ENCODE measurements at places on chromosomes 2 and 18. TPM values are rescaled to one million over a fixed set of nuclear protein-coding genes. Genes with fewer than 3 reads are reported as not detected.

GRCh38 chr2:30686000-30686399 is 121.2 kb downstream of the CAPN13 start:
- peak; percentile 38 for DNase-seq

- no peak for DNase-seq
These were observed 189.0 kb upstream of the SMAD7 start for GRCh38 chr18:49139766-49140165.

DNA sequence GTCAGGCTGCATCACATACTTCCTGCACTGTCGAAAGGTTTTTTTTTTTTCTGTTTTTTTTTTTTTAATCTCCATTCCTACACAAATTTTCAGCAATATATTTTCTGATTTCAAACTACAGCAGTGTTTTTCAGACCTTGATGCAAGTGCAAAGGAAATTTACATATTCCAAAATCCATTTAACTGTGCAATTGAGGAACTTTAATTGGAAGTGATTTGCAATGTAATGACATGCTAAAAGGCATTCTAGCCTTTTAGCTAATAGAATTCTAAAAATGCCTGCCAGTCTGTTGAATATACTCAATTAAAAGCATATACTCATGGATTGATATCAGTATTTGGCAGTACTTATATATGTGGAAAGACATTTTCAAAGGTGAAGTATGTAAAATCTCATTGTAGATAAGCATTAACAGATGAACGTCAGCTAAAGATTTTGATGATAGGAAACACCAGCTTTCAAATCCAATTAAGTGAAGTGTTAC is 210.5 kb downstream of the OTX1 start:
- no peak for DNase-seq

DNA sequence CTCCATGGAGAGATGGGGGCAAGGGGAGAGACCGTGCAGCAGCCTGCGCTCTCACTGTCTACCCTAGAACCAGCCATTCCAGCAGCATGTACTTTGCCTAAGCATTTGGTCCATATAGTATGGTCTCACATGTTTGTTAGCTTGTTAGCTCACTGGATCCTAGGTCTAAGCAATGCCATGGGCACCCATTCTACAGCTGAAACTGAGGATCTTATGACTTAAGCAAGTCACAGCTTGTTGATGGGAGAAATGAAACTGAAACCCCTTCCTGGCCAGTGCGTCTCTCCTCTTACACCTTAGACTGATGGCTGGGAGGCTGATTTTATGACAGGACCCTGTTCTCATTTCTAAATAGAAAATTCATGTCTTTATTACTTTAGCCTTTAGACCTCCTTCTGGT is 90.1 kb downstream of the EPAS1 start:
- DNase-seq: no peak

GRCh38 chr2:217520356-217521010 is 482.3 kb downstream of the TNS1 start:
- DNase-seq: no peak

DNA sequence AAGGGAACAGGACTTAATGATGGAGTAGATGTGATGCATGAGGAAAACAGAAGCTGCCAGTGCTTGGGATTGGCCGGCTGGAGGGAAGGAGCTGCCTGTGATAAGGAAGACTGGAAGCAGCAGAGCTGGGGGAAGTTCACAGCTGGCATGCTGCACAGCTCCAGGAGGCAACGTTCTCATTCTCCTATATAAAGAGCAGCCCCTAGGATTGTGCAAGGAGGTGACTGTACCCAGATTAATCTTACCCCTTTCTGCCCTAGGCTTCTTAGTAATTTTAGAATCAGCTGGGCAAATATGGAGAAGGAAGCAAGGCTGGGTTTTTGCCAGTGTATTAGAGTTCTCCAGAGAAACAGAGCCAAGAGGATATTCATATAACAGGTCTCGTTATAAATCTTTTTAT is 155.8 kb downstream of the ALPK2 start:
- DNase-seq: no peak

GRCh38 chr18:29436459-29436858 is 1259.5 kb upstream of the CDH2 start:
- DNase-seq: no peak

DNA sequence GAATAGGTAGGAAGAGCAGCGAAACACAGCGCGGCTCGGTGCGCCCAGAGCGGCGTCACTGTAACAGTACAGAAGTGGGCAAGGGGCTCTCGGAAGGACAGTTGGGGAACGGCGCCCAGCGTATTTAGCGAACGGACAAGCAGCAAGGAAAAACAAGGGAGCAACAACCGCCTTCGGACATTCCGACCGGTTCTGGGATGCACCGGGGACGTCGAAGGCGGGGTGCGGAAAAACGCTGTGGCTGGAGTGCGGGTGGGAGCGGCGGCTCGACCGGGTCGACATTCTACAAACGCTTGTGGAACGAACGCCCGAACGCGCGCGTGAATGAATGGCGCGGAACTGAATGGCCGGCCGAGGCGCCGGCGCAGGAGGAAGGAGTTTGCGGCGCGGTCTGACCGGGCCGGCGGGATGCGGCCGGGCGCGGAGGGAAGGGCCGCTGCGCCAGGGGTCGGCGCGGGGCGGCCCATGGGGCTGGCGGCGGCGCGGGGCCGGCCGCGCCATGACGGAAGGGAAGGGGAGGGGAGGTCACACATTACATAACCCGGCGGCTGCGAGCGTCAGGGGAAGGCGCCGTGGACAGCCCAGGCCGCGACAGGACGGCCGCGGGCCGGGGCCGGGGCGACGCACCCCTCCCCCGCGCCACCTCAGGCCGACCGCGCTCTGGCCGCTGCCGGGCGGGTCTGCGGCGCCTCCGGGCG is 605 bp downstream of the REV1 start:
- peak; percentile 23 for DNase-seq

DNA sequence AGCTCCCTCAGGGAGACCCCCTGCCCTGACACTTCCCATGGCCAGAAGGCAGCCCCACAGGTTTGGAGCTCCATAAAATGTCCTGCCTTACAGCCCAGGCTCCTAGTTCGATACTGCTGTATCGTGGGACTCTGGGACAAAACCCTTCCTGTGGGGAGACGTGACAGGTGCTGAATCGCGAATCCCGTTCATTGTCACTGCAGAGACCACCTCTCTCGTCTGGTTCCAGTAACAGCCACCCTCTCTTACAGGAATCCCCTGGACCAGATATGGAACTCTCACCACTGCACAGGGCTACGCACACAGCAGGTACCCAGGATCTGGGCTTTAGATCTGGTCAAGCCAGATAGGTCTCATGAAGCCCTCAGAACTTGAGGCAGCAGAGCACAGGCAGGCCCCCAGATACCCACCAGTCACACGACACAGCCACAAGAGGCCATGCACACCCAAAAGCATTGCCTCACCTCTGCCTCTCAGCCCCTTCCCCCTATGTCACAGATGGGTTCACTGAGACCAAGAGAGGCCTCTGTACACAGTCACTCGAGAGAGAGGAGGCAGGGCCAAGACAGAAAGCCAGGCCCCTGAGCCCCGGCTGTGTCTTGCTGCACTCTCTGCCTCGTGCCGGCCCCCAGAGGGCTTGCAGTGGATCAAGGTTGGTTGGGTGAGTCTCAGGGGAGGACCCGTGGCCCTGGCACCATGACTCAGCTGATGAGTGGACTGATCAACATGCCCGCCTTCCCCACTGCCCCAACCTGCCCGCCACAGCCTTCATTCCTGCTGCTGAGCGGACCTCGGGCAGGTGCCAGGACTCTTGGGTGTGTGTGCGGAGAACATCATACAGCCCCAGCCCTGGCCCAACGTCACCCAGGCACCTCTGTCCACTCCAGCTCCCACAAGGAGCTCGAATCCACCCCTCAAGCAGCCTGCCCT is 7.6 kb downstream of the SDC1 start:
- DNase-seq: peak; percentile 77

DNA sequence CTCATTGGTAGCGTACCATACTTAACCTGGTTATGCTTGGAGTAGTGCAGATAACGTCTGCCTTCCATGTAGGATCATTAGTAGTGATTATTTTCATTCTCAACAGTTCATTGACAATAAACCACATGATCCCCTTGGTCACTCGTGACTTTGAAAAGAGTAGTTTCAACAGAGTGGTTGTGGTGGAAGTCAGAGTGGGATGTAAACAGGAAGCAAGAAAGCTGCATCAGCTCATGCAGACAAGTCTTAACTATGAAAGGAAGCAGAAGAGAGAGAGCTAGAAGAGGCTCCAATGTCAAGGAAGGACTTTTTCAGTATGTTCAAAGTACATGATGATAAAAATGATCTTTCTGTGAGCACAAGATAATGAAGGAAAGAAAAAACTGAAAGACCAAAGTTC is 287.4 kb downstream of the MBD2 start:
- DNase-seq: no peak

GRCh38 chr2:239636808-239637207 is 236.0 kb upstream of the HDAC4 start:
- no peak for DNase-seq

DNA sequence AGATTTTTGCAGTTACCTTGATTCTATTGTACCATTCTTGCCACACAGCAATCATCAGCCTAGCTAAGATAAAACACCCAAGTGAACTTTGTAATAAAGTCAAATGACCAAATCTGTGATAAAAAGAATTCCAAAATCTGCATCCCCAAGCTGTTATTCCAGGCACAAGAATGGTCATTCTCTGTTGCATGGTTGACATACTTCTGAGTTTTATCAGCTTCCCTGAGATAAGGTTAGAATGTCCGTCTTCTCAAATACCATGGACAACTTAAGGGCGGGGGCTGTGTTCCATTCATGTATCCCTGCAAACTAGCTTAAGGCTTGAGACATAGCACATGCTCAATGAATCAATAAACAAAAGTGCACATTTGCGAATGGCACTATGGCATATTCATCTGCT is 8.1 kb upstream of the BMP10 start:
- no peak for DNase-seq

DNA sequence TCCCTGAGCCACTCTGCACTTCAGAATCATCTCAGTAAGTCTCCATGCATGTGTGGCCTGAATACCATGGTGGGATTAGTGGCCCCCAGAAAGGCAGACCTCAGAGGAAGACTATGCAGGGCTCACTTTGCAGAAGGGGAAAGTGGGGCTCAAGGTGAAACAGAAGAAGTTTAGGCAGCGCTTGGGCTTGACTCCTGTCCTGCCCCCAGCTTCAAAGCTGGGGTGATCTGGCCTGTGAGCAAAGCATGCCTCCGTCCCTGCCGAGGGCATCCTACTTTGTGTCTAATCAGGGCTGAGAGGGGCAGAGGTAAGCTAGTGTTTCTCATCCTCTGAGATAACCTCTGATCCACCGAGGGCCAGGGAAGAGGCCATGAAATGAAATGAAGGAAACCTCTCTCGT is 7.9 kb downstream of the CAPN13 start:
- DNase-seq: no peak

- no peak for DNase-seq
These were observed 514 bp downstream of the PAX8 start for GRCh38 chr2:113278073-113278741.

GRCh38 chr18:78627551-78628346 is 351.9 kb upstream of the SALL3 start:
- DNase-seq: no peak

- no peak for DNase-seq
These were observed 430.4 kb downstream of the PID1 start for GRCh38 chr2:228840743-228841114.

- DNase-seq: no peak
These were observed 204.9 kb downstream of the CDH7 start for GRCh38 chr18:65955747-65956146.

DNA sequence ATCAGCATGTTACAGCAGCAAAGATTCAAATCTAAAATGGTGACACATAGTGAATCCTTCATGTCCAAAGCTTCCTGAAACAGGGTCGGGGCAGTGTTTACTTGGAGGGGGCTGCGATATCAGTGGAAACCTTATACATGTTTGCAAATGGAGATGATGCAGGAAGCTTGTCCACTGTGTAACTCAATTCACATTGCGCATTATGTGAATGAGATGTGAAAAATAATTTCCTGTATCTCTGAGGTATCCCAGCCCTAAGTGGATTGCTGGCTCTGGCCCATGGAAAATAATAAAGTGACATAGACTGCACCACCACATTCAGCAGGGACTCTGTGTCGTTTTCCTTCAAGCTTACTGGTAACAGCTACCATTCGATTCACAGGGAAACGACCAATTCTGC is 505.5 kb downstream of the GALR1 start:
- no peak for DNase-seq

GRCh38 chr2:29477186-29477585 is 362.0 kb downstream of the CLIP4 start:
- DNase-seq: no peak

The DSG1 gene
- total RNA-seq: not detected

The TRABD2A gene
- 22.7 TPM for total RNA-seq

The NEU4 gene
- 1.4 TPM for total RNA-seq

The ZBTB7C gene
- 0.05 TPM for total RNA-seq

The POMC gene
- total RNA-seq: not detected

The ABCG5 gene
- not detected for total RNA-seq

The MATN3 gene
- total RNA-seq: 0.47 TPM

The XDH gene
- total RNA-seq: 3.7 TPM

The SERPINB11 gene
- not detected for total RNA-seq

The NDC80 gene
- 46.9 TPM for total RNA-seq

Measured in HT1080 (cell line).